ENCODE measurements at places on chromosomes 11 and 22. TPM values are rescaled to one million over a fixed set of nuclear protein-coding genes. Genes with fewer than 3 reads are reported as not detected.

The OR8K3 gene
- polyA plus RNA-seq: not detected

The SEPTIN3 gene
- 0.49 TPM for polyA plus RNA-seq

The SPDYC gene
- polyA plus RNA-seq: 0.43 TPM

The NLRP10 gene
- polyA plus RNA-seq: not detected

DNA sequence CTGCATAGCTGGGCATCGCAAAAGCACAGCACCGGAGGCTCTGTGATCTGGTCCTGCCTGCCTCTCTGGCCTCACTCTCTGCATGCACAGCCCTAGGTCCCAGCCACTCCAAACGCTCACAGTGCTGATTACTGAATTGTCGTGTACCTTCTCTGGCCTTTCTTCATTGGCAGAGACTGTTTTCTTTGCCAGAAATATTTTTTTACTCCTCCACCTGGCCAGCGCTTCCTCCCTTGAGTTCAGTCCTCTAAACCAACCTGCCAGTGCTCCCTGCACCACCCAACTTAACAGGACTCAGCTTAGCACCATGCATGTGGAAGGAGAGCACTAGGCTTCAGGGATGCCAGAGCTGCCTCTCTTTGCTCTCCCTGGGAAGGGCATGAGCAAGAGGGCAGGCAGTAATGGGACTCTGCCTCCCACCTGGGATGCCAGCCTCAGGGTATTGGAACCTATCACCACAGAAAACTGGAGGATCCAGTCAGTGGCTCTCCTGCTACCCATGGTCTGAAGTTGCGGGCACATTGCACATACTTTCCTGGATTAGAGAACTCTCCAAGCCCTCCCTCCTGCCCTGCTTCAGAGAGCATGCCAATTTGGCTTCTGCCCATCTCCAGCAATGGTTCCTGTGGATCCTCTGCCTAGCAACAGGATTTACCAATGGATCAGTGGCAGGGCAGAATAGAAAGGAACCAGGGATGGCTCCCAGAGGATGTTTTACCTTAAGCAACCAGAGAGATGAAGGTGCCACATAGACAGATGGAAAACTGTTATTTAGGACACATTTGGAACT lies 37.0 kb upstream of the GNAZ start:
- DNase-seq: no peak

DNA sequence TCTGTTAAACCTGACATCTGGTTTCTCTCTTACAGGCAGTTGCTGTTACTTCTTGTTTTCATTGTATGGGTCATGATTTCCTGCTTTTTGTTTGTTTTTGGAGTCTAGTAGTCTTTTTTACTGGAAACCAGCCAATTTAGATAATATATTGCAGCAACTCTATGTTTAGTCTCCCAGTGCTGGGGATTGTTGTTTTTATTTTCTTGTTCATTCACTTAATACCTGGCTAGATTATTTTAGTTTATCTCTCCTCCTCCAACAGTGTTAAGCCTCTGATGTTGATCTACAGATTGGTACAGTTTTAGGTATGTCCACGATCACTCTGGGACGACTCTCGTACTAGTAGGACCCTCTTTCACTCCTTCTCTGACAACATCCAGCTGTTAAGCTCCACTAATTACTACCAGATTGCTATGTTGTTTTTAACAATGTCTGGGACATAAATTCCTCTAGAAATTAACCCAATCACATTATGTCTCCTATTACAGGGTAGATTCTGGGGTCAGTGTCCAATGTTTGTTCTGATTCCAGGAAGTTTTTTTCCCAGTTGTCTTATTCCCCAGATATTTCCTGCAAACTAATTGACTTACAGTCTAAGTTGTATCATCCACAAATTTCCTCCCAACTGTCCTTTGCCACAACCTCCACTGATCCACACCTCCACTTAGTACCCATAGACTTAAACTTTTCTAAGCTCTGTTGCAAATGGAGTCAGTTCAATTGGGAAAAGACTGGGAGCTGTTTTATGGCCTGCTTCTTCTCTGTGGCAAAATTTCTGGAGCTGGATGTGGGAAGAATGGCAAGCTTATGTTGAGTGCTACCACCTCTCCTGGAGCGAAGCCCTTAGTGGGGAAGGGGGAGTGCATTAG lies 1280.6 kb upstream of the CNTN5 start:
- peak; percentile 27 for DNase-seq

DNA sequence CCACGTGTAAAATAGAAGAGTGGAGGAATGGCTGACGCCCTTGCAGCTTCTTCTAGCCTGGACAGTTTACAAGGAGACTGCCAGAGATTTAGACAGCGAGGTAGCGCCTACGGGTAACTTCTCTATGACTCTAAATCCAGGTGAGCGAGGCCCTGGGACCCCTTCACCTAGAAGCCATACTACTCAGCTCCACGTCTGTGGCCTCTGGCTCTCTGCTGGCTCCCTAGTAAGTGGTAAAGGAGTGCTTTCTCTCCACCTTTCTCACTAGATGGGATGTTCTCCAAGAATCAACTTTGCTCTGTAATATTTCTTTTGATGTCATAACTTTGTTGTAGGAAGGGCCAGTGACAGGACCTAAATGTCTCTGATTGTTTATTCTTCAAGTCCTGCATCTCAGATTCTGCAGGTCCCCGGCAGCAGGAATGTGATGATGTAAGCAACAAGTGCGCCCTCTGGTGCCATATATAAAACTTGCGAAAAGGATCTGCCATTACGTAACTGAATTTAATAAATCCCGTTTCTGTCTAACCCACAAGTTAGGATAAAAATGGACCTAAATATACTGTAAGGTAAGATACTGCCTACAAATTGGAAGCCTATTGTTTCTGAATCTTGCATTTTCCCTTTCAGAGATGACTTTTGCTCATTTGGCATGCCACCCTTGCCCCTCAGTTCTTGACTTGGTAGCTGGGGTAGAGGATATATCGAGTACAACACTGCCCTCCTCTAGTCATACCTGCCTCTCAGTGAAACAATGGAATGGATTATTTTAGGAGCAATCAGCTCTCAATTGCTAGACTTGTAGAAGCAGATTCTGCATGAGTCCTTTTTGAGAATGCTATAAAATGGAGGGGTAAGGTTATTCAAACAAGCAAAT lies 11.0 kb upstream of the PTPN5 start:
- peak; percentile 68 for DNase-seq

DNA sequence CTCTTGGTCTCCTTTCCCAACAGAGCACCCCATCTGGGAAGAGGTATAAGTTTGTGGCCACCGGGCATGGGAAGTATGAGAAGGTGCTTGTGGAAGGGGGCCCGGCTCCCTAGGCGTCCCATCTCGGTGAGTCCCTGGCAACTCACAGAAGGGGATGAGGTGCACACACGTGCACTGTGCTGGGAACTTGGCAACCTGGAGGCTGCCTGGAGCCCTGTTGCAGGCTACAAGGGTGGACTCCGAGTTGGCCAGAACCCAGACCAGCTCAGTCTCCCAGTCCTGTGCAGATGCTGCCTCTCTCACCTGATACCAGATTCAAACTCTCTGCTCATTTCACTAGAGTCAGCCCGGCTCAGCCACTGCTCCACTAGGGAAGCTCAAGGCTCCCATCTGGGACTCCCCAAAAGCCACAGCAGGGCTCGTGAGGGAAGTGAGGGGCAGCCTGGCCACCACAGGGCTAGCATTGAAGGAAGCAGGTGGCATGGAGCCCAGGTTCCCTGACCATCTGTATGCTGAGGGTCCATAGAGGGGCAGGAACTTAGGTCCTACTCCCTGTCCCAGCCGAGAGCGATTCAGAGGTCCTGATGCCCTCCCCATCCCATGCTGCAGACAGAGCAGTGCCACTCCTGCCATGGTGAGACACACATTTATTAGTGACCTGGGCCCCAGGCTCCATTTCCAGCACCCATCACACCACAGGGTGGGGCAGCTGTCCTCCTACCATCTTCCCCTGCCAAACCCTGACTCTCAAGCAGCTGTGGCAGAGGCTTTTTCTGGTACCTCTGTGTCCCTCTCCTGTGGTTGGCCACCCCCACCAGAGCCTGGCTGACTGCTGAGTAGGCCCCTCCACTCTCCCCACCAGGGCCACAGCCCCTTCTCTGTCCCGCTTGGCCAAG lies 4.0 kb downstream of the PRR33 start:
- peak; percentile 56 for DNase-seq

- peak; percentile 38 for DNase-seq
These were observed 186.6 kb upstream of the MTNR1B start for GRCh38 chr11:92782806-92783205.

- no peak for DNase-seq
These were observed 8.2 kb downstream of the CD5 start for GRCh38 chr11:61110255-61111049.

DNA sequence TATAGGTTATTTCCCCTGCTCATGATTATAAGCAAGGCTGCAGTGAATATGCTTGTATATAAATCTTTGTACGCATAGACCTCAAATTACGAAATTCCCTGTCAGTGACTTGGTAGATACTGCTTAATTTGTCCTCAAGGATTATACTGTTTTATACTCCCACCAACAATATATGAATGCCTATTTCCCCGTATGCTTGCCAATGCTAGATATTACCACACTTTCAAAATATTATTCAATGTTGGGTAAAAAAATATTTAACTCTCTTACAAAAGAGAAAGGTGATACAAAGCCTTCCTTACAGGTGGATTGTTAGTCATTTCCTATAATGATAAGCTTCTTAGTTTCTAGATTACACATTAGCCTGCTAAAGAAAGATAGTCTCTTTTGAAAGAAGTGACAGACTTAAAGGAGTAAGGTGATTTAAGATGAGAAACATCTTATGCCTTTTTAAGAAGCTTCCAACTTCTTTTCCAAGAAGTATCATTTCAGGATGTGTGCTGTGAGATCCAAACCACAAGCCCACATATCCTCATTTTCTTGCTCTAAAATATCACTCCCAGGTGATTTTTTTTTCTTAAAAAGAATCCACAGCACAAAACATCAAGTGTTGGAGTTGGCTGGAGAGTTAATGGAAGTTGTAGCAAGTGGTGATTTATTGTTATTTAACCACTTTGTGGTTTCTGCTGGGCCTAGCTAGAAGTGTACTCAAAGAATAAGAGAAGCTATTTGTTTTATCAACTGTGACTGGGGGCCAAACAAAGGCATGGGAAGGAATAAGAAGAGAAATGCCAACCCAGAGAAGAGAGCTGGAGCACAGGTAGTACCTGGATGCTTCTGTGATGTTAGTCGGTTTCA lies 59.2 kb downstream of the BARX2 start:
- no peak for DNase-seq

DNA sequence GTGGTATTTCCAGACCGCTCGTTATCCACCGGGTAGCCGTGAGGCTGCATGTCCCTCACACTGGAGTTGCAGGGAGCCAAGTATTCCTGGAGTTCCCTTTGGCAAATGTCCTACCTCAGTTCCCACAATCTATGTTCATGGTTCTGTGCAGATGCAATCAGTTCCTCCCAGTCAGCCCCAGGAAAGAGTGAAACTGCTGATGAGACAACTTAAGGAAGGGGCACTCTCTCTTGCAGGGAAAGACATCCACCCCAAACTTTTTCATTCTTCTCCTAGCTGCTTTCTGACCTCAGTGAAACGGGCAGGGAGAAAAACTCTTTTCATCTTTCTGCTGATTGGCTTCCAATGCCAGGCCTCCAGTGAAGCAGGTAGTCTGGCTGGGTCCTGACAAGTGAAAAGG lies 205.1 kb upstream of the TMEM45B start:
- no peak for DNase-seq

DNA sequence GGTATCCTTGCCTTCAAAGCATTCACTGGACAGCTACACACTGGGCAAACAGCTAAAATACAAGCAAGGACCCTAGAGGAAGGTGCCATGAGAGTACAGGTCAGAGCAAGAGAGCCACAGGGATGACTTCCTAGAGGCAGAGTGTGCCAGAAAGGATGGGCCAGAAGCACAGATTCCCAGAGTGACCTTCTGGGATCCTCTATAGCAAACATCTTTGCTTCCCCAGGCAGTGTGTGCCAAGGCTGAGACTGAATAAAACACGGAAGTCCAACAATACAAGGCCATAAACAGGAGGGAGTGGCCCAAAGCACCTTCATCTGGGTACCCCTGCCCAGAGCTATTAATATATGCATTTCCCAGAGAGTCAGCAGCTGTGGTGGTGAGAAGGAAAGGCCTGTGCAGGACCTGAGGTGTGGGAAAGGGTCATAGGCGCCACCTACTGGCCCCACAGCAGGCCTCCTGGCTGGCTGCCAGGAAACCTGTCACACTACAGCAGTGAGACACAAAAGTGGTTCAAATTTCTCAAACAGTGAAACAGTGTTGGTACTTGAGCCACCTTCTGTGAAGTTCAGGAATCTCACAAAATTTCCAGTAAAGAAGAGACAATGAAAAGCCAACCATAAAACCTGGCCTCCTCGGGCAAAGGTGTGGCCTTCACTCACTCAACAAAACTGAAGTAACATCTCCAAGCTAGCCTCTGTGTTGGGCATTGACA lies 20.3 kb downstream of the CLPB start:
- DNase-seq: peak; percentile 94

DNA sequence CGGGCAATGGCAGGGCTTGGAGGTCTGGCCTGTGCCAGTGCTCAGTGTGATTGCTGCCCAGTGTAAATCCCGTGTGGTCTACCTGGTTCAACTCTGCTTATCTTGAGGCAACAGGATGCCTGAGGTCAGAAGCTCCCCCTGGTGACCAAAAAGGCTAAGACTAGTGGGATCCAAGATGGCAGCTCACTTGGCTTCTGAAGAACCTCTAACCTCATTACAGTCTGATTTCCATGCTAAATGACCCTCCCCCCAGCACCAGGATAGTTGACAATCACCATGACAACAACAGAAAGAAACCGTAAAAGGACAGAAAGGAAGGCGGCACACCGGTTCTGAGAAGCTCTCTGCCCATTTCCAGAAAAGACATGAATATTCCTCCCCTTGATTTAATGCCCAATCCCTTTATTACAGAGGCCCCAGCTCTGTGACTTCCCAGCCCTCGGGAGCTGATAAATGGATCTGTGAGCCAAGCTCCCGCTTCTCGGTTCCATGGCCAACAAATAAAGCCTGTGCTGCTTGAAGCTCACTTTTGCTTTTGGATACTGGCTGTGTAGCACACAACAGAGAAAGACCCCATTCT lies 398.4 kb downstream of the CTTN start:
- DNase-seq: no peak

DNA sequence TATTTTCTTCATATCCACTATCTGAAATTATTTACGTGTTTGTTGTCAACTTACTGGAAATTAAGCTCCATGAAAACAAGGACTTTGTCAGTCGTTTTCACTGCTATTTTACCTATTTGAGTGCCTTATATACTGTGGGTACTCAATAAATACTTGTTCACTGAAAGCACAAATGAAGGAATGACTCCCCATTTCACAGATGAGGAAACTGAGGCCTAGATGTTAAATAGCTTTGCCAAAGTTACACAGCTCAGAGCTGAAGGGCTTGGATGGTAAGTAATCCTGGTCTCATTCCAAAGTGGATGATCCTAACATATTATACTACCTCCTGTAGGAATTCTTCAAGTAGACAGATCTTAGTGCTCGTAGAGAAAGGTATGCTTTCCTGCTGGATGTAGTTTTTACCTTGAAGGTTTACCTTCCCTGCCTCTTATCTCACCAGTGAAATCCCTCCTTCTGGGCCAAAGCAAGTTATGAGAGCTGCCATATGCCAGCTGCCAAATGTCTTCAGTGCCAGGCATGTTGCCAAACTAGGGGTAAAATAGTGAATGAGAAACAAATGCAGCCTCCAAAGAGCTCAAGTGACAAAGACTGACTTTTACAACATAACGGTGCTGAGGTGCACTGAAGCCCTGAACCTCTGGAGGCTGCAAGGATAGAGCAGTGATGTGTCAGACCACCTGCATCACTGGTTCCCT lies 129.7 kb downstream of the TRIM44 start:
- DNase-seq: no peak

Measured in kidney (tissue), 22 donors.